ENCODE measurements at places on chromosomes 4 and X.

DNA sequence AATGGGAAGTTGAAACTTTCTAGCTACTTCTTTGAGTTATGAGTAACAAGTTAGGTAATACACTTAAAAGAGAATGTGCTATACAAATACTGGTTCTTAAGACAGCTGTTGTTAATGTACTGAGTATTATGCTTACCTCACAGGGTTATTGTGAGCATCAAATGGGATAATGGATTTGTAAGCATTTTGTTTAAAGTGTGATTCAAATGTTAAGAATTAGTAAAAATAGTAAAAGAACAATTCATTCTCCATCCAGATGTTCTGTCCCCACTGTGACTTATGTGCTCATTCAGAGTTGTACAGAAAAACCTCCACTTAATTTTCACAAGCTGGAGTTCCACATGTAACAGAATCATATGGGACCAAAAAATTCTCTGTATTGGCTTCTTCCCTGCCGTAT lies 63.6 kb downstream of the AR start:
- no peak for DNase-seq

DNA sequence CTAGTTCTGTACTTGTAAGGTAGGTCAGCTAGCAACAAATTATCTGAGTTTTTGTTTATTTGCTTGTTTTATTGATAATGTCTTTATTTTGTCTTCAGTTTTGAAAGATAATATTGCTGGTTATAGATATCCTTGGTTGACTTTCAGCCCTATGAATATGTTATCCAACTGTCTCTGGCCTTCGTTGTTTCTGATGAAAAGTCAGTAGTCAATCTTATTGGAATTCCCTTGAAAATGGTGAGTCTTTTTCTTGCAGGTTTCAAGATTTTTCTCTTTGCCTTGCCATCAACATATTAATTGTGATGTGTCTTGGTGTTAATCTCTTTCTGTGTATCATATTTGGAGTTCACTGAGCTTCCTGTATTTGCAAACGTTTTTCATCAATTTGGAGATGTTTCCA lies 113.1 kb upstream of the NEIL3 start:
- DNase-seq: no peak

GRCh38 chrX:99914635-99915034 lies 495.4 kb downstream of the PCDH19 start:
- peak; percentile 3 for DNase-seq

DNA sequence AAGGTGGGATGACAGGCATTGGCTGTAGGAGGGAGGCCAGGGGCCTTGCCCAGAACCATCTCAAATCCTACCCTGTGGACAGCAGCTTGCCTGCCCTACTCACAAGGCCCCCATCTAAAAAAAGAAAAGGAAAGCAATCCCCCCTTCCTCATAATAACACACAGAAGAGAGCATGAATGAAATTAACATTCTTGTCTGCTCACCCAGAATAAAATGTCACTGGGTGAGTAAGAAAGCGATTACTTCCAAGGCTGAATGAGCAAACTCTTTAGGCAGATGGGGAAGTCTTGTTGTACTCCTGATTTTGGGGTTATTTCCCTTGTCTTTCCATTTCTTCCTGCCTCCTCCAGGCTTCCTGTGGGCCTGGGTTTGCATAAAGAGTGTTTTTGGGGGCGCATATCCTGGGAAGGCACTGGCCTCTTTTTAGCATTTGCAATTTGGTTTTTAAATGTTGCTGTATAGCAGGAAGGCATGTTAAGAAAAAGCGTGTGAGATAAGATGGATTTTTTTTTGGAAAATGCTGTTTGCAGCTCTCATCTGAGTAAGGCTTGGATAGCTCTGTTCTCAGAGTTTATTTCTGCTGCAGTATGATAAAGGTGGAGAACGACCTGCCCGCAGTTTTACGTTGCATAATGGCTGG lies 248.3 kb upstream of the GATB start:
- no peak for DNase-seq

All from NCI-H2081 treated with DMSO at 0.1 percent for 48 hours (cell line).